ENCODE measurements at places on chromosomes 12 and 14.

DNA sequence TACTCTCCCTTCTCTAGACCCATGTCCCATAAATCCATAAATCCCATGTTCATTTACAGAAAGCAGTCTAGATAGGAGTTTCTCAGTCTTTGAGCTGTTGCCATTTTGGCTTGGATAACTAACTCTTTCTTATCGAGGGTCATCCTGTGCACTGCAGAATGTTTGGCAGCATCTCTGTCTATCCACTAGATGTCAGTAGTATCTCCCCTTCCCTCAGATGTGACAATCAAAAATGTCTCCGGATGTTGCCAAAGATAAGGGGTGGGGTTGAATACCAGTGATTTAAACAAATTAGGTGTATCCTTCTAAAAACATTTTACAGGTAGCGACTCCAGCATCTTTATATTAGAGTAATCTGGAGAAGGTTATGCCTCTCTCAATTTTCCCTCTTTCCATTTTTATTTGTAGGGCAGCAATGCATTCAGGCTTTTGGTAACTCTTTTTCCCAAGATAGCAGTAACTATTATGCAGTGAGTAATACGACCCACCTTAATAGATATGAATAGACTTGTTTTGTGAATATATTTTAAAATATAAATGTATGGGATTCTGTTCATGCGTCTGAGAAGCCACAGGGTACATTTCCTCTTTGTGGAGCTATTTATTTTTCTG lies 100.7 kb downstream of the LRRK2 start:
- DNase-seq, result peak; percentile 42

DNA sequence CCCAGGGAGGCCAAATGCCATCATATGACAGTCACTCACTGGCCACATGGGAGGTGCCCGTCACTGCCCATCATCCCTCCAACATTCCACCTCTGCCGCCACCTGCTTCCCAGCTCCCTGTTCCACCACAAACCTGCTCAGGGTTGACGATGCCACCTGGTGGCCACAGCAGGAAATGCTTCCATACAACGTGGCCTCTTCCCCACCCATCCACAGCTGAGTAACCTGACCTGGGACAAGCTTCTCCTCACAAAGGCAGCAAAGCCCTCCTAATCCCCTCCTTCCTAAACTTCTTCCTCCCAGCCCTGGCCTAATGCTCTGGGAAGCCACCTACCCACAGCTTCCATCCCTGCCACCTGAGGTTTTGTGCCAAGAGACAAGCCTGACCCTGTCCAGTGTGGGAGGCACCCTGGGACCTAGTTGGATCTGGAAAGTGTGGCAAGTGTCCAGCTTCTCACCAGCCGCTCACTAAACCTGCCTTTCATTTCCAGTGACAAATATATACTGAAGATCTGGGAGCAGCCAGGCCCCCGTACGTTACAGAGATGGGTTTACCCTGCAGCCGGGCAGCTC lies 4.3 kb downstream of the DEGS2 start:
- DNase-seq, result no peak

- DNase-seq, result no peak
Observed at GRCh38 chr12:12396694-12397093, 39.8 kb downstream of the BORCS5 start.

DNA sequence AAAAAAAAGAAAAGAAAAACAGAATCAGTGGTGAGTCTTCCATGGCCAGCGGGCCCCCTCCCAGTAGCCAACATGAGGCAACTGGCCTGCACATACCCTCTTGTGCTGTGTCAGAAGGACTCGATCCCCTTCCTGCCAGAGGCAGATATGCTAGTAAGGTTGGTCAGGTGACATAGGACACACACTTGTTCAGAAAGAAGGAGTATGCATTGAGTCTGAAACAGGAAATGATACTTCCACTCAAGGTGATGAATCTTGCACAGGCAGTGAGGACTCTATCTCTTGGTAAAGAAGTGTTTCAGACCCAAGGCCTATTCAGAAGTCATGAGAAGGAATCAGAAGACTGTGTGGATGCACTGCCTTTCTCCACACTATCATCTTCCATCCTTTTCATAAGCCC lies 269.7 kb upstream of the FAR2 start:
- no peak for DNase-seq

DNA sequence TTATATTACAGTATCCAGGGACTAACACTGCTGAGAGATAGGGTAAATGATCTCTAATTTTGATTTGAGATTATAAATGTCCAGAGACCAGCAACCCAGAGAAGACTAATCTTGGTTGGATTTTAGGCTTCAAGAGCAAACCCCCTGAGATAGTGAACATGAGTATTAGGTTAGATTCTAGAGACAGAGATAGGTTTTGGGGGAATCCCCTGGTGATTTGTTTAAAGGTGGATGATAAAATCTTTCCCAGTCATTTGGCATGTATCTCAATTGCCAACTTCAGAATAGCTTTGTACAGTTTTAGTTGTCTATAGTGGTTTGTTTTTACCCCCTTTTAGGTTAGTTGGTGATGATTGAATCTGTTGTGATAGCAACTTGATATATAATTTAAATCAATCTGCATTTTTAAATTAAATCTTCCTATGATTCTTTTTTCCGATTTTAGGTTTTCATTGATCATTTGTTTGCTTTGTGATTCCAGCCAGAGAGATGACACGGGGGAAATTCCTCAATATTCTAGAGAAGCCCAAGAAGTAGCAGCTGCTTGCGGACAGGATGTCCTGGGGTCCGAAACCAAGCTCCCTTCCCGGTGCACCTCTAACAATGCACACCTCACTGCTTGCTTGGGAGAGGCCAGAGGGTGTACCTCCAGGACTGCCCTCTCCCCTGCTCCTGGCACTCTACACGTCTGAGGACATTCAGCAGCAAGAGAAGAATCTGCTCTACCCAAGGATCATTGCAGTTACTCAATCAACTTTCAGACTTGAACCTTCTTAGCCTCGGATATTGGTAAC lies 40.6 kb upstream of the VSX2 start:
- DNase-seq, result no peak

GRCh38 chr12:132726386-132726785 lies 15.7 kb downstream of the PGAM5 start:
- DNase-seq, result no peak

- DNase-seq, result no peak
Observed at GRCh38 chr14:59116984-59117415, 71.5 kb upstream of the DAAM1 start.
